Aorta (tissue), 5 donors: ENCODE measurements at places on chromosomes 16 and 17. TPM values are rescaled to one million over a fixed set of nuclear protein-coding genes. Genes with fewer than 3 reads are reported as not detected.
A peak's percentile ranks its signal among the peaks of the same experiment; 100 is the strongest.

GRCh38 chr16:26787924-26788323 is 278.8 kb upstream of the C16orf82 start:
- no peak for DNase-seq

- no peak for DNase-seq
Measured at GRCh38 chr16:25895380-25895779, 203.6 kb downstream of the HS3ST4 start.

The GPR142 gene
- 2.1 TPM for total RNA-seq

- no peak for DNase-seq
Measured at GRCh38 chr16:77219437-77219836, 20.2 kb downstream of the SYCE1L start.

- no peak for DNase-seq
Measured at GRCh38 chr17:69059458-69060175, 1.1 kb downstream of the ABCA9 start.

DNA sequence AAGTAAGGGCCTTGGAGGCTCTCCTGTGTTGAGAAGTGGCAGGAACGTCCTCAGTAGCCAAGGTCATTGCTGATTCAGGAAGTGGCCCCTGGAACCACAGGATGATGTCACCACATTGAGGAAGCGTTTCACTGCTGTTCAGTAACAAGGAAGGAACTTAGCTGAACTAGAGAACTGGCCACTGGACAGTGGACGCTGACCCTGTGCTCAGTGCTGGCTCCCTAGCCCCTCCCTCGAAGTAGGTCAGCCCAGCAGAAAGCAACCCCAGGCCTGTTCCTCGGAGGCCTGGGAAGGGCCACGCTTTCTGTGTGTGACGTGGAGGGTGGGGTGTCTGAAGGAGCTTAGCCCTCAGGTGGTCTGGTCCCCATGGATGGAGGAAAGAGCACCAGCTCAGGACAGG is 58.3 kb downstream of the B9D1 start:
- peak; percentile 74 for DNase-seq

DNA sequence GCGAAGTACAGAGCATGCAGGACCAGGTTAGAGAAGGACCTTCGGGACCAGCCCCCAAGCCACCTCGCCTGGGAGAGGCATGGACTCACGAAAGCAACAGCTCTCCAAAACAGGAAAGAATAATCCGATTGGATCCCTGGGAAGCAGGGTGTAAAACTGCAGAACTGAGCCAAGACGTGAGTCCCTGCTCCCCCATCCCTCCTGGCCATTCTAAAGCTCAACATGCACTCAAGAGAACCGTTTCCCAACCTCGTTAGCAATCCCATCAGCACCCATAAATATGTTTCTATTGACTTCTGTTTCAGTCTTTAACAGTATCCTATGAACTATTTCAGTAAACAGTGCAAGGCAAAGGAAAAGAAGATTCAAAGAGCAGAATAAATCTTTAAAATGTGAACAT is 167.0 kb downstream of the COPRS start:
- no peak for DNase-seq
